ENCODE measurements at places on chromosomes 16 and 17.

- DNase-seq, result no peak
Measured at GRCh38 chr17:48002916-48003416, 32.1 kb downstream of the CDK5RAP3 start.

GRCh38 chr17:60388742-60389141 is 3.2 kb downstream of the USP32 start:
- no peak for DNase-seq

DNA sequence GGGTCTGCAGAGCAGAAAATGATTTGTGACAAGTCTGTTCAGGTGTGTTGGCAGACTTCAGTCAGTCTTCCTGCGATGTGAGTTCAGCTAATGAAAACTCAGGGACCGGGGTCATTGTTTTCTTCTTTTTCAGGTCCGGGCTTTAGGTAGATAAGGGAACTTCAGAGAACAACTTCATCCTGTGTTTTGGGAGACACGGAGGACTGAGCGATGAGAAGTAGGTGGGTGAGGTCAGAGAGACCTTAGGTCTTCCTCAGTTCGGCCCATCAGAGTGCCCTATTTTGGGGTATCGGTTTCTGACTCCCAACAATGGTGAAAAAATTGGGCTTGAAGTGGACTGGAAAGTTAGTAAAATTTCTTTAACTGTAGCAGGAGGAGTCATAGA is 88.9 kb upstream of the ATF7IP2 start:
- no peak for DNase-seq

DNA sequence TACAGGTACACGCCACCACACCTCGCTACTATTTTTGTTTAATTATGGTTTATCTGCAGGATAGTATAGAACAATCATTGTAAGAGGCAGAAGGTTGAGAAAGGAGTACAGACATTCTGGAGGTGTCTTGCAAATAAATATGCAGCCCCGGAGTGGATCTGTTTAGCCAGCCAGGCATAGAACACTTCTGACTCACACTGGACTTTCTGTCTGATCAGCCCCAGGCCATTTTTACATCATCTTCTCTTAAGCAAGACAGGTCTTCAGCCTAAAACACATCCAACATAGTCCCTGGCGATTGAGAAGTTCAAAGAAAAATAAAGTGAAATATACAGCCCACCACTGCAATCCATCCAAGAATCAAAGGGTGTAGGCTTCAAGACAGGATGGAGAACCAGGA is 81.4 kb downstream of the XYLT1 start:
- peak; percentile 79 for DNase-seq

DNA sequence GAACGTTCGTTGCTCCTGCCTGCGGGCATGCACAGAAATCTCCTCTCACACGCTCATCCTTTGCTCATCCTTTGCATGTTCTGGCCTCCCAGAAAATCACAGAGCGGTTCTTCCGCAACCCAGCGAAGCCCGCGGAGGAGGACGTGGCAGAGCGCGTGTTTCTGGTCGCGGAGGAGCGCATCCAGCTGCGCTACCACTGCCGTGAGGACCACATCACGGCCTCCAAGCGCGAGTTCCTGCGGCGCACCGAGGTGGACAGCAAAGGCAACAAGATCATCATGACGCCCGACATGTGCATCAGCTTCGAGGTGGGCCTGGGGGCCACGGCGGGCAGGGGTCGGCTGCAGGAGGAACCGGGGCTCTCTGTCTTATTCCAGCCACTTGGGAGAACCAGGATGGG is 9.6 kb upstream of the KATNB1 start:
- DNase-seq, result no peak

DNA sequence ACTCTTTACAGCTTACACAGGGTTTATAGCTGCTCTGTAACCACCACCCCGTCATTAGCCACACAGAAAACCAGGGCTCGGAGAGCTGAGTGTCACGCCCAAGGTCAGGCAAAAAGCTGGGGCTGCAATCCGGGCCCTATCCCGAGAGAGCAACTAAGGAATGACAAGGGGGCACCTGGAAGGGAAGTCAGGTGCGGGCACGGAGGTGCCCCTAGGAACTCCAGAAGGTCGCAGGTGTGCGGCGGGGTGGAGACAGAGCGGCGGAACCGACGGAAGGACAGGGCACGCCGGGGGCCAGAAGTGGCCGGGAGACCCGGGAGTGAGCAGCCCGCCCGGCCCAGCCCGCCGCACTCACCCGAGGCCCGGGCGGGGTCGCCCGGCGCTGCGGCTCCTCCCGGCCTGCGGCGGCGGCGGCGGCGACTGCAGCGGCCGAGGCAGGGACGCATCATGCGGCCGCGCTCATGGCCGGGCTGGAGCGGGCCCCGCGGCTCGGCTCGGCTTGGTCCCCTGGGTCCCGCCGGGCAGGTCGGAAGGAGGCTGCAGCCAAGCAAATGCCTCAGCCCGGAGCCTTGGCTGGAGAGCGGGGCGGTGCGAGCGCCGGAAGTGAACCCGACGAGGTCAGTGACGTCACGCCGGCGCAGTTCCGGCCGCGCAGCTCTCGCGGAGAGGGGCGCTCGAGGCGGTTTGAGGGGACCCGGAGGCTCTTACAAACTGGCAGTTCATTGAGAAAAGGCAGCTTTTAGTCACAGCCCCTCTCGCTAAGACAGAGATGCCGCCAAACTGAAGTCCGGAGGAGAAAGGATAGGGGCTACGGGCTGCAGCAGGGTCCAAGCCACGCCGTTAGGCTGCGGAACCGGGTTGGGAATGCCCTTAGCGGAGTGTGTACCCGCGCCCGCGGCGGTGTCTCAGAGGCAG is at the start of gene ZDHHC7:
TSS of gene ZDHHC7 (minus strand) at position 605 of the 915 bp plus-strand sequence. CDS start 20,917 bp downstream, outside the sequence.
- DNase-seq, result peak; percentile 84
